Sigmoid colon (tissue), 7 donors: ENCODE measurements at places on chromosomes 3 and 15. TPM values are rescaled to one million over a fixed set of nuclear protein-coding genes. Genes with fewer than 3 reads are reported as not detected.
A peak's percentile ranks its signal among the peaks of the same experiment; 100 is the strongest.

DNA sequence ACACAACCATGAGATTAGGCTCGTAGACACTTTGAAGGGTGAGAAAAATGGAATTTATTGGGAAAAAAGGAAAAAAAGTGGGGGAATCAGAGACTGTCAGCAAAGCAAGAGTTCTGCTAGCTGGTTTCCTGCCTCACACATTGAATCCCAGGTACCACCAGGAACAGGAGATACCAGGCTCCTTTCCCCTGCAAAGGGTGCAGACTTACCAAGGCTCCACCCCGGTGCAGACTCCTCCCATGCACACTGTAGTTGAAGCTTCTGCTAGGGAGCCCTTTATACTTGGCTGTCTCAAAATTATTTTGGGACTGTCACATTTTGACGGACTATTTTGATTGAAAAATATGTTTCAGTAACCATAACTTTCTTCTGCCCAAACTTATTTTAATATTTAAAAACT is 819.9 kb upstream of the GBE1 start:
- DNase-seq = no peak

DNA sequence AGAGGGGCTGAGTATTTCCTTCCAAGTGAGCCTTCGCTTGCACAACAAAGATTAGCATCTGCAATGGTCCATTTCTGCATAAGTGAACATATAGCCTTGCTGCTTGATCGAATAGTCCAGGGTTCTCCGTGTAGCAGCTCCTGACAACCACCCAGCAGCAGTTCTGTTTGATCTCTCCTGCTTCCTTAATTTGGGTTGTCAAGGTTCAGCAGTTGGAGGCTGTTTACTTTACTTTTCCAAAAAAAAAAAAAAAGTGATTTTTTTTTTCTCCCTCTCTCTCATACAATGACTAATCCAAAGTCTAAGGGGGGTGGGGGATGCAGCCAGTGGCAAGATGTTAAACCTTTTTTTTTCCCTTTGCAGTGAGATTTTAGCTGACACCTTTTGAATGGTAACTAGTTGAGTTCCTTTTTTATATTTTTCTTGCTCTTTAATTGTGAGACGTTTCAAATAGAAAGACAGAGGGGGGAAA is 3.6 kb downstream of the FOXP1 start:
- DNase-seq = no peak

- DNase-seq = no peak
Observed at GRCh38 chr3:31240874-31241273, 291.9 kb upstream of the STT3B start.

- DNase-seq = no peak
Observed at GRCh38 chr15:36591536-36592411, 12.3 kb downstream of the CDIN1 start.

DNA sequence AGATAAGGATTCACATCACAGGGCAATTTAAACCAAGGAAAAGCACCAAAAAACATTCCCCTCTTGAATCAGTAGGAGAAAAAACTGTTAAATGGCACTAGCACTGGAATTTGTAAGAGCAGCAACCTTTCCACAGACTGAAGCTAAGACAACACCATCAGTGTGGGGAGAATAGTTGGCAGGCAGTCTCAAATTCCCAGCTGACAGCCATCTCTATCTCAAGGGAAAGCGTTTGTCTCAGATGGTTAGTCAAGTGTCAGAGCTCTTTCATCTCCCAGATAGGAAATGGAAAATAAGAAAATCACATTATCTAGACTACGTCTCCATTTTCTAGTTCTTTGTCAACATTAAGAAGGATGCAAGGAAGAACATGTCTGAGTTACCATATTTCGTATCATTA is 228.7 kb downstream of the WDR72 start:
- DNase-seq = no peak

DNA sequence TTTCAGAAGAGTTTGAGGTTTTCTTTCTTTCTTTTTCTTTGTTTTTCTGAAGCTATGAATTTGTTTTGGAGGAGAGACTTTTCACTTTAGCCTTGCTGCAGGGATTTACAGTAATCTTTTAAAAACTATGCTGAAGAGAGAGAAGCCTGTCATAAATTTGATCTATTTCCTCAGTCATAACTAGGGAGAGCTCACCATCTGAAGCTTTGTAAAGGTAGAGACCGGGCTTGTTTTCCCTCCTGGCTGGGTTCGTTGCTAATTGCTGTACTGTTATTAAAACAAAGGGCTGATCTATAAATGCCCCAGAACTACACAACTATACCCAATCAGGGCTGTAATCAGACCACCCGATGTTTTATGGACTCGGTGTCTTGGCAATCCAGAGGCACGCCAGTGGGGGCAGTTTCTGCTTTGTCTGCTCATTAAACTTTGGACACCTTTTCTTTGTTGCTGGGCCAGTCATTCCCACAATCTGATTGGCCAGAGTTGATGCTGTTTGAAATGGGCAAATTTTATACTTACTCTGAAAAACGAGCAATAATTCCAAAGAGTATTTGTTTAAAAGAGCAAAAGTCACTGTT is 164.3 kb downstream of the CACNA1D start:
- no peak for DNase-seq

DNA sequence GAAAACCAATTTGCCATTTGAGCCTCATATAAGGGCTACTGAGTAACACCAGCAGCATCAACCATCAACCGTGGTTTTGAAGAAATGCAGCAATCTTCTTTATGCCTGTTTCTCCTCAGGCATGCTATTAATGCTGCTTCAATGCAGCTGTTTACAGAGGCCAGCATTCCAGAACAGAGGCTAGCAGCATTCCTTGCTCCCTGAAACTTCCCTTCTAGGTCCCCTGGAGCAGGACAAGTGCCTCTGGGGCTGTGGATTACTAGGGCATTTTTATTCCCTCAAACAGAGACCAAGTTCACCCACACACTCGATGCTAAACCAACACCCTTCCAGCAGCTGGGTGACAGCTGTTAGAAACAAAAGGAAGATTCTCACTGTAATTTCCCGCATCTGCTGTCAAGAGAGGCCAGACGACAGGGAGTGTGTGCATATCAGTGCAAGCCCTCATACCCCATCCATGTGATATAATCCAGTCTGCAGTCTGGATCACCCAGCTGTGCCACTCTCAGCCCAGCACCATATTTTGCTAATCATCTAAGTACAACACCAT is 57.5 kb downstream of the HOMER2 start:
- no peak for DNase-seq

DNA sequence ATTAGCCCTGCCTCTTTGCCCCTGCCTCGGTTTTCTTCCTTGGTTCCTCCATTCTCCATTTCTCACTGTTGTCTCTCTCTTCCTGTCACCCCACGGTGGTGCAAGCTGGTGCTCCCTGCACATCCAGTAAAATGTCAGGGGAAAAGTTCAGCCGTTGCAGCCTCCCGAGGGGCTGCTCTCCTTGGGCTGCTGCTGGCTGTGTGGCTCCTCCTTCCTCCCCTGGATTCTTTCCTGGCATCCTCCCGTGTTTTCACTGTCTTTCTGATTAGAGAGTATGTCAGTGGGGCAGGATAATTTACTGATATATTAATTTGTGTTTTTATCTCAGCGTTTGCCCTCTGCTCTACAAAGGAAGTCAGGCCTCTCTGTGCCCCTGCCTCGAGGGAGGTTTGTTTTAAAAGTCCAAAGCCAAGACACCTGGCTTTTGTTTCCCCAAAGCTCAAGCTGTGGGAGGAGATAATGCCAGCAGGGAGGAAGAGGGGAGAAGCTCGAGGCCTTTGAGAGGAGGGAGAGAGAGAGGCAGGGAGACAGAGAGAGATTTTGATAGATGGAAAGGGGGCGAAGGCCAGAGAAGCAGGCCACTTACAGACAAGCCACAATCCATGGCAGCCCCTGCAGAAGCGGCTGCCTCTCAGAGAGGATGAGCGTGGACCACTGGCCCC is 150.3 kb upstream of the NR2F2 start:
- DNase-seq = no peak

DNA sequence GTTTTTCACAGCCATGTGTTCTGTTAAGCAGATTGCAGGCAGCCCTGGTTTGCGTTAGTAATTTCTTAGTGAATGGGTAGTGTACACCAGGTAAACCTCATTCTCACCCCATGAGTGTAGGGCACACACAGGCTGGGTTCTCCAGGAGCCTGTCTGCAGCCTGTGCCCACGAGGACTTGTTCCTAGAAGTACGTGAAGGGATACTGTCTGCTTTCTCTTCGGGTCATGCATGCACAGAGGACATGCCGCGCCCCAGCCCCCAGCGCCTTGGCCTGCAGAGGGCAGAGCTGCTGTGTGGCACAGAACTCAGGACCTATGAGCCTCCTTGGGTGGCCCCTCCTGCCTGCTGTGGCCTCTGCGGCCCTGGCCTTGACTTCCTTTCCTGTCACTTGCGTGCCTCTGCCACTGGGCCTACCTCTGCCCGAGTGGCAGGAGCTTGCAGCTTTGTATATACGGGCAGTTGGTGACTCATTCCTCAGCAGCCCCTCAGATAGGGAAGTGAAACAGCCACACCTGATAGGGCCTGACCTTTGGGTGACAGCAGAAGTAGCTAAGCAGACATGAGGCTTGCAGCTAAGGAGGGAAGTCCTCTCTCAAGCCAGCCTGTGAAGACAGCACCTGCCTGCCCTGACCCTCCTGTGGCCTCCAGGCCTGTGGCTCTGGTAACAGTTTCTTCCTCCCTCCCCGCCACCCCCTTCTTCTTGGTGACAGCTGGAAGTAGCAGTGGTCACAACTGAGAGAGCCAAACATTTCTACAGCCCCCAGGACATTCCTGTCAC is 19.5 kb downstream of the PPCDC start:
- DNase-seq = peak; percentile 84

- DNase-seq = no peak
Observed at GRCh38 chr15:52717481-52717880, 38.3 kb upstream of the ATOSA start.

- DNase-seq = no peak
Observed at GRCh38 chr15:83444936-83445335, 2.2 kb upstream of the SH3GL3 start.

GRCh38 chr3:155957412-155957880 is 87.0 kb downstream of the GMPS start:
- DNase-seq = no peak

DNA sequence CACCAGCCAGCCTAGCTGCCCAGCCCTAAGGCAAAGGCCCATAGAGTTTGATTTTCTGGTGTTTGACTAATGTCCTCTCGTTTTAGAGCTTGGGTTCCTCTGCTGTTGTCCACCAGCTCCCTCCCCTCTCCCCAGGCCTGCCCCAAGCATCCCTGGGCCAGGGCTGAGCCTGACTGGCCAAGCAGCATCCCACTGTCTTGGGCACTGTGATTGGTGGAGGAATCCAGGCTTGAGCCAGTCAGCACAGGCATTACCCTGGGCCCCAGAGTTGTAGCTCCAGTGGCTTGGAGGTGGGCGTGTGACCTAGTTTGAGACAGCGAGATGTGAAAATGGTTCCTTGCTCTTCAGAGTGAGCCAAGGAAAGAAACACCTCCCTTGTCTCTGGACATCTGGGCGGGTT is 155.3 kb upstream of the MEF2A start:
- no peak for DNase-seq

- DNase-seq = peak; percentile 54
Observed at GRCh38 chr3:11522953-11523571, 120.7 kb downstream of the VGLL4 start.

DNA sequence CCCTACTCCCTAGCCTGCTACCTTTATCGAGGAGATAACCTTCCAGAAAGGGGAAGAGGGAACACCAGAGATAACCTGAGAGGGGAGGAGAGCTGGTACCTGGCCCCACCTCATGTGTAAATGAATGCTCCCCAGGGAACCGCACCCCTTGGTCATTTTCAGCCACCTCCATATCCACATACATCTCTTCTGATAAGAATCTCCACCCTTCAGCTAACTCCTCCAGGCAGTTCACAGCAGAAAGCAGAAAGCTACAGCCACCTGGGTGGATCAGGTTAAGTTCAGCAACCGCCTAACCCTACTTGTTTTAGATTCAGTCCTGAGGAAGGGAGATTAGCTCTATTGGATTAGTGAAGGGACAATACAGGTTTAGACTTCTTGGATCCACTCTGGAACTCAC is 38.0 kb upstream of the TIMP4 start:
- no peak for DNase-seq

- DNase-seq = no peak
Observed at GRCh38 chr15:88419830-88420229, 47.4 kb downstream of the MRPL46 start.

- no peak for DNase-seq
Observed at GRCh38 chr15:34986326-34986725, 1.8 kb downstream of the ZNF770 start.

DNA sequence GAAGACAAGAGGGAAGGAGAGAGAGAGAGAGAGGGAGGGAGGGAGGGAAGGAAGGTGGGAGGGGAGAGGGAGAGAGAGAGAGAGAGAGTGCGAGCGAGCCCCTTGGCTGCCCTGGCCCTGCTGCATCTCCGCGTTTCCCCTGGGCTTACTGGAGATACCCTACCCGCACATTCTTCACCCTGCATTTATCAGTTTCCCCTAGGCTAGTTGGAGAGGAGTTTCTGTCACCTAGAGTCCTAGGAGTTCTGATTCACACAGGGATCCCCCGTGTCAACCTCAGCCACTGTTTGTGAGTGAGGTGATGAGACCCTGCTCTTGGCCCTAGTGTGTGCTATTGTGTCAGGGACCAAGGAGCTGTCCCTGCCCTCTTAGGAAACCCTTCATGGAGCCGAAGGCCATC is 18.7 kb downstream of the BHLHE40 start:
- DNase-seq = peak; percentile 18

The GABRR3 gene
- not detected for total RNA-seq

The HYAL2 gene
- 62.6 TPM for total RNA-seq

The EFHB gene
- total RNA-seq = not detected

The COL6A6 gene
- total RNA-seq = not detected

The POLQ gene
- total RNA-seq = 0.71 TPM

The ST3GAL6 gene
- total RNA-seq = 9.4 TPM

The EIF5A2 gene
- total RNA-seq = 9.1 TPM
